Metanephros (tissue), 2 donors: ENCODE measurements at places on chromosomes 1 and 21. TPM values are rescaled to one million over a fixed set of nuclear protein-coding genes. Genes with fewer than 3 reads are reported as not detected.

Gene TLCD4
- total RNA-seq, result 10.0 TPM

Gene NUDT4B
- 9.4 TPM for total RNA-seq

Gene AK4
- 27.4 TPM for total RNA-seq

Gene C4BPB
- total RNA-seq, result 1.8 TPM

Gene MYOC
- 0.82 TPM for total RNA-seq

Gene S100A2
- total RNA-seq, result 5.3 TPM

Gene TTLL10
- 0.76 TPM for total RNA-seq

Gene TMEM125
- total RNA-seq, result 9.1 TPM

Gene OR2T29
- total RNA-seq, result not detected

Gene KLHL20
- 25.5 TPM for total RNA-seq

Gene FNDC5
- total RNA-seq, result 55.6 TPM

Gene PGLYRP4
- not detected for total RNA-seq

Gene CBS
- total RNA-seq, result 12.9 TPM

Gene CACNA1E
- total RNA-seq, result 0.88 TPM

Gene MAP3K21
- total RNA-seq, result 21.0 TPM

Gene HES4
- 46.8 TPM for total RNA-seq

Gene KIAA0040
- total RNA-seq, result 10.7 TPM

Gene ACTL8
- not detected for total RNA-seq
